ENCODE measurements at places on chromosomes 1 and 21.
A peak's percentile ranks its signal among the peaks of the same experiment; 100 is the strongest.

GRCh38 chr1:29960156-29960755 lies 723.9 kb downstream of the PTPRU start:
- DNase-seq = no peak

GRCh38 chr1:59446257-59446901 lies 149.5 kb downstream of the FGGY start:
- no peak for DNase-seq

DNA sequence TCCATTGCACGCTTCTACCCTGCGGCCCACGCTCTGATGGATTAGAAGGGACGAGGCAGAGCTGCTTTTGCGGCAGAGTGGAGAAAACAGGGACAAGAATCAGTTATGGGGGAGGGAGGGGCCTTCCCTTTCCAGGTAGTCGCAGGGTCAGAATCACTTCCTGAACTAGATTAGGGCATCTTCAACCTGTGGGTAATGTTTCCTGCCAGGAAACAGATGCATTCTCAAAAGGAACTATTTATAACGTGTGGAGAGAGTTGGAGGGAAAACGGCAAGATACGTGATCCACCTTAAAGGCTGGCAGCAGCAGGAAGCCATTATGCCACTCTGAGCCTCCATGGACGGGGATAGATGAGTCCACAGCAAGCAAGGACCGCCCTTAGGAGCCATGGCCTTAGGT lies 59.9 kb upstream of the CNTN2 start:
- DNase-seq = no peak

DNA sequence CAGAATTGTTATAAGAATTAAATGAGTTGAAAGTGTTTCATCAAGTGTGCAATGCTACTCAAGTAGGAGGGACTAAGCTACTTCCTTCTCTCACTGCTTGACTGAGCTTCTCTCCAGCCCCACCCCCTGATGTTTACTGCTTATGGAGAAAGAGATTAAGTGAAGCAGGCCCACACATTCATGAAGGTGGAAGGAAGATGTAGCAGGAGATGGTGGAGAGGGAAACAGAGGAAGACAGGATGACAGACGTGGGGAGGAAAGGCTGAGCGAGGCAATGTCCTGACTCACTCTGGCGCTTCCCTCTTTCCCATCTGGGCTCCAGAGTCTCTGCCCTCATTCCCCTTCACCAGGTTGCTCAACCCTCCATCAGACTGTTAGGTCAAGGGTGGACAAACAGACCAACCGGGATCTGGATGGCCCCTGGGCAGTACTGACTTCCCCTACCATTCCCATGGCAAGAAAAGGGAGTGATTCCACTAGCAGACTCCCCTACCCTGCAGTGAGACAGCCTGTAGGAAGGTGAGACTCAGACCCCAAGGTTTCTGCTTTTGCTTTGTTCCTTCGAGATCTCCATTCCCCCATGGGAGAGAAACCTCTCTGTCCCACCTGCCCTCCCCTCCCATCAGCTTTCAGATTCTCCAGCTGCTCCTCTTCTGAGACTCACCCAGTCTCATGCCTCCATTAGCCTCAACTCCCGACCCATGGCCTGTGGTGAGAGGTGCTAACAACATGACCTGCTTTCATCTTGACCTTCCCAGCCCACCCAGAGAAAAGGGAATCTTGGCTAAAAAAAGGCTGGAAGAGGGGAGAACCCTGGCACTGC lies 3.1 kb upstream of the ARHGEF2 start:
- DNase-seq = no peak

GRCh38 chr1:221695301-221695700 lies 46.6 kb downstream of the DUSP10 start:
- DNase-seq = no peak

- no peak for DNase-seq
Measured at GRCh38 chr1:43329995-43330751, 7.4 kb upstream of the MPL start.

DNA sequence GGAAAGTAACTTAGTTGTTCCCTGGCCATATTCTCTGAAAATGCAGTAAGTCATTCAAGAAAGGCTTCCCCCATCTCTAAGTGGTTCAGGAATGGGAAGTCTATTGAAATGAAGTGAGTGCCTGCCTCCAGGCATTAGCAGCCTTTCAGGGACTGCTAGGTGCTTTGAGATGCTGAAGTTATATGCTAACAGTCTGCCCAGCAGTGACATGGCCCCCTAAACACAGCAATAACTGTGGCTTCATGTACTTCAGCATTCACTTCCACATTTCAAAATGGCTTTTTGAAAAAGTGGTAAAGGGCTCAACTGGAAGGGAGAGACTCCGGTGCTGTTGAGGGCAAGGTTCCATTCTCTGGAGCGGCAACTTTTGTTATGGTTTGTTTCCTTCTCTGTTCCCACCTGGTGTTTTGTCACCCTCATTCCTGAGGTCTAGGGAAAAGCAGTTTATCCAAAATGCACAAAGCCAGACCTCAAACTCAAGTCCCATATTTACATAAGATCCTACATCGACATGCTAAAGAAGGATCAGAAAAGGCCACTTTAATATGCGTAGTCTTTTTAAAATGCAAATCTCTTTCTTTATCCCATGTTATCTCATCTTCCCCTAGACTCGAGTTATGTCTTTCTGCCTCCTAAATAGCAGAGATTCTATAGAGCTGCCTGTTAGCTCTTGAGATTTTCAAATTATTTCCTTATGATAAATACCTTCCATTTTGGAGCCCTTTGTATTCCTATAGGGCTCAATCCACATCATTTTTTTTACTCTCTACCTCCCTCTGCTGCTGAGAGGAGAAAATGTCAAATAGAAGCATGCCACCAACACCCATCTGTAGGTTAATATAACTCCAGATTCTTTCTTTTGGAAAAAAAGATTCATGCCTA lies 34.2 kb upstream of the LRRC8C start:
- DNase-seq = peak; percentile 22

DNA sequence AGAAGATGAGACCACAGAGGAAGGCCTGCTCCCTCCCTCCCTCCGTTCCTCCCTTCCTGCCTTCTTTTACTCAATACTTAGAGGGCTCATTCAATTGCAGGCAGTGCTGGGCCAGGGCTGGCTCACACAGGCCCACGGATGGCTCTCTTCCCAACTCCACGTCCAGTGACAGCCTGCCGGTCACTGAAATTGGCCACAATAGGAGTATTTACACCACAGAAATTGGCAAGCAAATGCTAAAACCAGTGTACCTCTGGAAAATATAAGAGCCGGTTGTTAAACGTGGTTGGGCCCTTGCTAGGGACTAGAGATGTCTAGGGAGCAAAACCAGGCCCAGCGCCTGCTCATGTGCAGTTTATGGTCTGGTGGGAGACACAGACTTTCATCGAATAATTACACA lies 72.4 kb upstream of the TMEM51 start:
- no peak for DNase-seq

GRCh38 chr1:36697836-36698605 lies 215.3 kb upstream of the CSF3R start:
- DNase-seq = no peak

DNA sequence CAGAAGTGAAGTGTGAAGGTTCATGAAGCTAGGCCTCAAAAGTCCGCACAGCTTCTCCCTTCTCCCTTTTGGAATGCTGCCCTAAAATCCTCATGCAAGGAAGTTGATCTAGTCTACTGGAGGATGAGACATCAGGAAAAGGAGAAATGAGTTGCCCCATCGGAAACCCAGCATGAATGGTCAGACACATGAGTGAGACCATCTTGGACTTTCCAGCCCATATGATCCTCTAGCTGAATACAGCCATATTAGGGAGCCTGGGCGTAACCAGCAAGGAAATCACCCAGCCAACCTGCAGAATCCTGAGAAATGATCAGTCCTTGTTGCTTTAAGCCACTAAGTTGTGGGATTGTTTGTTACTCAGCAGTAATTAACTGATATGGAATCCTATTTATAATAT lies 12.5 kb downstream of the DBT start:
- no peak for DNase-seq

GRCh38 chr1:51299981-51300670 lies 30.2 kb downstream of the TTC39A start:
- no peak for DNase-seq

GRCh38 chr1:201094832-201095231 lies 17.4 kb downstream of the CACNA1S start:
- DNase-seq = no peak

DNA sequence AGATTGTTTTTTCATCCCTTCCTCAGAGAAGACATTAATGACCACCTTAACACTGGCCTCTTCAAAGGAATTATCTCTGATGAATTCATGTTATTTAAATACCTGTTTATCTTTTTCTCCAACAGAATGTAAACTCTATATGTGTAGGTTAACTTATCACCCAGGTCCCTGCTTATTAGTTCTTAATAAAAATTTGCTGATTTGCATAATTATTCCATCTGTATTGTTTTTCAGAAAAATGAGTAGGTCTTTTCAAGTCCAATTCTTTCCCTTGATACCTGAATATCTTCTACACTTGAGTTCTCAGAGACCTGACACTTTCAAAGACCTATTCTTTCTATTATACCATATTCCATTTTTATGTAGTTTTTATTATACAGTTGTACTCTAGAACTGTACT lies 886.7 kb upstream of the TMPRSS15 start:
- DNase-seq = no peak

GRCh38 chr21:28693476-28693875 lies 299.2 kb downstream of the LTN1 start:
- DNase-seq = no peak

- DNase-seq = no peak
Measured at GRCh38 chr1:225846331-225847310, 35.6 kb downstream of the TMEM63A start.

DNA sequence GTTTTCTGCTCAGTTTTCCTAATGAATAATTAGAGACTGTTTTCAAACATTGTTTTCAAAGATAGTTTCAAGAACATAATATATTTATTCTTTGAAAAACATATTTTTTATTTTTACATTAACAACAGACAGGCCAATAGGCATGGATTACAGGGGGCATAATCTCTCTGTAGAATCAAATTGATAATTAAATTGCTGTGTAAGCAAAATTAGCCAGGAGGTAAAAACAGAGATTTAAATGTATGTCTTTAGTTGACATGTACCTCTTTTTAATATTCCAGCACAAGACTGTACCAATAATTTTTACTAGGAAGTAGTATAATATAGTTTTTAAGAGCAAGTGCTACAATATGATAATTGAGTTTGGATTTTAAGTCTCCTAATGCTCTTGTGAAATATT lies 1444.5 kb downstream of the BRINP3 start:
- no peak for DNase-seq

- DNase-seq = no peak
Measured at GRCh38 chr1:83103341-83103740, 895.6 kb downstream of the TTLL7 start.

DNA sequence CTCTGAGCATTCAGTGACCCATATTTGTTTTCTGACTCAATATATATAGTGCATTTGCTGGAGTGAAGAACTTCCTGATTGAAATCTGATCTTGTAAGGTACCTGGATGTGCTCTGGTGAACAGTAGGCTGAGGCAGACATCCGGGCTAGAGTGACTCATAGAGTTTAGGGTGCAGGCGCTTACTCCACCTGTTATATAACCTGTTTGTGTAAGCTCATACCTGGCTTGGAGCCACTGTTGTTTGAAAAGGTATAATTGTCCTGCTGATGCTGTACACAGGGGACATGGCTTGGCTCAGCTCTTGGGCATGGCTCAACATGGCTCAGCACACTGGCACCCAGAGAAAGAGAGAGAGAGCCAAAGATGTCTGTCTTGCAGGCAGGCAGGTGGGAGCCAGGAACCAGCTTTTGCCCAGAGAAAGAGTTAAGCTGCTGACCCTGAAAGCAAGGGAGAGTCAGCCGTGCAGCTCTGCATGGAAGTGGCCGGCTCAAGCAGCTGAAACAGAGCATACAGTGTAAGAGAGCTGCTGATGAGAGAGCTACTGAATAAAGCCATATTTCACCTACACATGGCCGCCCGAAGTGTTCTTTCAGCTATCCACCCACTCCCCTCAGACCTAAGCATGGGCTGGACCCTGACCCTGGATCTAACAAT lies 43.2 kb downstream of the GJA5 start:
- peak; percentile 100 for DNase-seq
